ENCODE measurements at places on chromosomes 11 and 22. TPM values are rescaled to one million over a fixed set of nuclear protein-coding genes. Genes with fewer than 3 reads are reported as not detected.

HOATZ gene
- total RNA-seq = 9.5 TPM

SYT13 gene
- total RNA-seq = not detected

VPREB1 gene
- total RNA-seq = not detected

GP1BB gene
- 4.8 TPM for total RNA-seq

CCDC73 gene
- 0.20 TPM for total RNA-seq

KCNQ1OT1 gene
- 6.3 TPM for total RNA-seq

PGA5 gene
- total RNA-seq = not detected

FBLN1 gene
- total RNA-seq = 523 TPM

APOL4 gene
- total RNA-seq = 14.3 TPM

PRRG4 gene
- total RNA-seq = 5.2 TPM

SYCE3 gene
- total RNA-seq = not detected

PATE2 gene
- total RNA-seq = not detected

PLEKHB1 gene
- total RNA-seq = 50.6 TPM

LDHAL6A gene
- not detected for total RNA-seq

SYT12 gene
- 0.14 TPM for total RNA-seq

CRYBB3 gene
- 0.26 TPM for total RNA-seq

JOSD1 gene
- total RNA-seq = 47.1 TPM

SMIM35 gene
- total RNA-seq = not detected

TEX54 gene
- total RNA-seq = not detected

KRTAP5-2 gene
- total RNA-seq = not detected

OR8B8 gene
- not detected for total RNA-seq

ADAMTS15 gene
- 5.7 TPM for total RNA-seq

RAB38 gene
- not detected for total RNA-seq

TSPAN32 gene
- total RNA-seq = 8.9 TPM

NAA40 gene
- total RNA-seq = 41.9 TPM

C11orf97 gene
- total RNA-seq = not detected

NUDT8 gene
- 13.9 TPM for total RNA-seq

GPR83 gene
- total RNA-seq = 0.78 TPM

MS4A1 gene
- total RNA-seq = 0.15 TPM

FIBIN gene
- total RNA-seq = 20.0 TPM

MLC1 gene
- 1.6 TPM for total RNA-seq

ZNRF3 gene
- 13.5 TPM for total RNA-seq

CEND1 gene
- not detected for total RNA-seq

NTM gene
- 139 TPM for total RNA-seq

PDGFB gene
- total RNA-seq = 30.8 TPM

ASCL2 gene
- 1.4 TPM for total RNA-seq

CNIH2 gene
- total RNA-seq = not detected
